ENCODE measurements at places on chromosomes 6 and 20.

DNA sequence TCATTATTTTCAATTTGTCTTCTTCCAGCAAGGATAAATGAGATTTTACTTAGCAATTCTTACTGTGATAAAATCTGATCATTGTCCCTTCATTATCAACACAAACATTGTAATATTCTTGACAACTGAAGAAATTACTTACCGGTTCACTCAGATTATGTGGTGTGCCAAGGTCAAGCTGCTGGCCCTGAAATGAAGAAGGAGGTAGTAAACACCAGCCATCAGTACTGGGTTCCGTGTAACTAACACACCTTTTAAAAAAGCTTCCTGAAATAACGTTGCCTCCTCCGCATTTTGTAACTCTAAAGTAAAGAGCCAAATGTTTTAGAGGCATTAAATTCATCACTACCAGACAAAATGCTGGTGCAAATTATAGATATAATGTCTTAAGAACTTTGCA is 7.4 kb downstream of the ROS1 start:
- DNase-seq, result no peak

DNA sequence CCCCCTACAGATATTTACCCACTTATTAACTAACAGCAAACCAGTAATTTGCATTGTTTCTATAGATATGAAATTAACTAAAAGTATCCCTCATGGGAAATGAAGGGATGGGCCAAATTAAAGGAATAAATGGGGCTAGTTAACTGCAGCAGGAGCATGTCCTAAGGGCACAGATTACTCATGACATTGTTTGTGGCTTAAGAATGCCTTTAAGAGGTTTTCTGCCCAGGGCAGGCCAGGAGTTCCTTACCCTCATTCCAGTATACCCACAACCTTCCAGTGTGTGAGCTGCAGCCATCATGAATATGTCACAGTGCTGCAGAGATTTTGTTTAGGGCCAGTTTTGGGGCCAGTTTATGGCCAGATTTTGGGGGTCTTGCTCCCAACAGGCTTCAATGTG is 1101.9 kb downstream of the PRIM2 start:
- no peak for DNase-seq

GRCh38 chr6:161373905-161374451 is 100.1 kb upstream of the AGPAT4 start:
- DNase-seq, result peak; percentile 57

- DNase-seq, result no peak
Measured at GRCh38 chr6:168083514-168083885, 4.5 kb upstream of the FRMD1 start.

- DNase-seq, result no peak
Measured at GRCh38 chr6:108497883-108498282, 62.8 kb upstream of the FOXO3 start.

- no peak for DNase-seq
Measured at GRCh38 chr20:37244572-37244957, 17.0 kb downstream of the GHRH start.

DNA sequence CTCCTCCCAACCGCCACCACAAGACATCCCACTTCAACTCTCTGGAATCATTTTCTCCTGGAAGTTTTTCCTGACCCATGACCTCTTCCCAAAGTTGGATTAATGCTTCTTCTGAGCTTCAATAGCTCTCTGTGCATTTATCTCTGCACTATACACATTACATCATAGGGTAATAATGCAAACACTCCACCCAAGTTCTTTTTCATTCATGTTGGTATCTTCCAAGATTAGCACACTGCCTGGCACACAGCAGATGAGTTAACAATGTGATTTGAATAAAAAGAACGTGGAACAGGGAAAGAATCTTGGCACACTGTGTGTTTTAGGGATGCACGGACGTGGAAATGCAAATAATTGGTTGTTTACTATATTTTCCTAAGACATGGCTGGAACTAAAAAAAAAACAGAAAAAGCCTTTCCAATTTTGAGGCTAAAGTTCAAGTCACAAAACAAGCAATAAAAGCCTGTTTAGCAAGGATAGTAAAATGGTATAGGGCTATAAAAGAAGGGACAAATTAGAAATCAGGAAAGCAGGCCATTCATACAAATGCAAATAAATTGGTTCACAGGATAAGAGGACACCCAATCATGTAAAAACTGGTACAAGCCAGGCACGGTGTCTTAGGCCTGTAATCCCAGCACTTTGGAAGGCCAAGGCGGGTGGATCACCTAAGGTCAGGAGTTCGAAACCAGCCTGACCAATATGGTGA is 1.6 kb upstream of the FAM135A start:
- DNase-seq, result no peak

- DNase-seq, result no peak
Measured at GRCh38 chr20:2729791-2730190, 37.2 kb downstream of the EBF4 start.

DNA sequence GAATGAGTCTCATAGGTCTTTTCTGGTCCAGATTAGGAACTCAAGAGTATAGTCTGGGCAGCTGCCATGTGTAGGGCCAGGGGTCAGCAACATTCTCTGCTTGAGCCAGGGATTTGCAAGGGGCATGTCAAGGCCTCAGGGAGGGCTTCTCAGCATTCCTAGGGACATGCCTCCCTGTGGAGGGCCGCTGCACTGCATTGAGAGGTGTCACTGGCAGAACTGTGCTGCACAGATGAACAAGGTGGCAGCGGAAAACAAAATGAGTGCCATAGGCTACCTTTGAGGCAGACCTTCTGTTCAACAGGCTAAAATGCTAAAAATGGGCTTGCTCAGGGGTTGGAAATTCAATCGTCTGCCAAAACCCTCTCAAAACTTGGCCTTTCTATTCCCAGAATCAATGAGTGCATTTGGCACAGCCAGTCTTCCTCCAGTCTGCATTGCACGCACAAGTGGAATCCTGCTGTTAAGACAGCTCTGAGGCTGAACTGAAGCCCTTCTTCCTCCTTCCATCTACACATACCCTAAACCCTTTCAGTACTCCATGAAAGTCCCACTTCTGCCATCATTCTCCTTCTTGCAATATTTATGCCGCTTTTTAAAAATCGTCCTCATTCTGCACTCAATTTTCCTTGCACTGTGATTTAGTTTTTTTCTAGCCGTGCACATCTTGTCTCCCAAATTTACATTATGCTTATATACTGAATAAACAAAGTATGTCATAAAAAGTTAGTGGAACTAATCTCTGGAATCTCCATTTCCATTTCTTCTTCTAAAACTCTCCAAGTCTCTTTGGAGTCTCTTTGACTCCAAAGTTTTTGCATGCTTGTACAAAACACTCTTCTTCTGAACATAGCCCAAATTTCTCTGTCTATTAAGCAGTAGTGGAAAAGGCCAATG is 51.7 kb downstream of the SLC26A8 start:
- no peak for DNase-seq
